Stimulated activated CD4-positive, alpha-beta T cell treated with anti-CD3 and anti-CD28 coated beads, Interleukin-4, amount 100 ng/mL, for 48 hours (primary cell): ENCODE measurements at places on chromosomes 3 and 15.

- no peak for DNase-seq
Observed at GRCh38 chr3:188956839-188957489, 214.8 kb upstream of the TPRG1 start.

DNA sequence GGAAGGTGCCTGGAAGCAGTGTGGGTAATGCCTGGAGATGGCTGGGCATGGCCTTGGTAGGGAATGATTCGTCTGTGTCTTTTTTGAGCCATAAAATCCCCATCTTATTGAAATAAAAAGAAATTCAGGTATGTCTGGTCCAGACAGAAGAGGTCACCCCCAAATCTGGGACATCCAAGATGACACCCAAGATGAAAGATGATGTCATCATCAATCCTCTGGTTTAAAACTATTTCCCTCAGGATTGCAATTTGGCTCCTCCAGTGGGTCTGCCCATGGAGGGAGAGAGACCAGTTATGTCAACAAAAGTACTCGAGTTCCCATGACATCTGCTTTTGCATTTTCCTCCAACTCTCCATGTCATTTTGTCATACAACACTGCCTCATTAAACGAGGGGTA, 16.7 kb upstream of the CCR9 start:
- DNase-seq = no peak

- DNase-seq = no peak
Observed at GRCh38 chr3:71149959-71150954, 433.3 kb downstream of the FOXP1 start.

- no peak for DNase-seq
Observed at GRCh38 chr3:58271901-58272501, 34.0 kb upstream of the RPP14 start.

GRCh38 chr3:56491566-56491965, 23.3 kb upstream of the ERC2 start:
- DNase-seq = no peak
